ENCODE measurements at places on chromosomes 5 and 9.

GRCh38 chr9:106111039-106111730 is 416.8 kb downstream of the TMEM38B start:
- no peak for DNase-seq

GRCh38 chr5:154214371-154215106 is 24.0 kb downstream of the GALNT10 start:
- no peak for DNase-seq

- no peak for DNase-seq
Observed at GRCh38 chr5:50717651-50718050, 51.2 kb downstream of the PARP8 start.

DNA sequence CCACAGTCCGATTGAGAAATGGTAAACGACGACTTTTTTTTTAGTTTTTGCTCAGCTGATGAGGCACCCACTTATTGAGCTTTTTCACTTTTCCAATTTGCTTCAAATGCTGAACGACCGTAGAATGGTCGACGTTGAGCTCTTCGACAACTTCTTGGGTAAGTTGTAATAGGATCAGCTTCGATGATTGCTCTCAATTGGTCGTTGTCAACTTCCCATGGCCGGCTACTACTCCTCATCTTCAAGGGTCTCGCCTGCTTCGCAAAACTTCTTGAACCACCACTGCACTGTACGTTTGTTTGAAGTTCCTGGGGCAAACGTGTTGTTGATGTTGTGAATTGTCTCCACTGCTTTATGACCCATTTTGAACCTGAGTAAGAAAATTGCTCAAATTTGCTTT is 35.7 kb downstream of the NSD1 start:
- DNase-seq = no peak

GRCh38 chr5:175027390-175027789 is 303.0 kb downstream of the MSX2 start:
- DNase-seq = no peak

- peak; percentile 27 for DNase-seq
Observed at GRCh38 chr9:4796988-4797853, 4.5 kb downstream of the RCL1 start.

DNA sequence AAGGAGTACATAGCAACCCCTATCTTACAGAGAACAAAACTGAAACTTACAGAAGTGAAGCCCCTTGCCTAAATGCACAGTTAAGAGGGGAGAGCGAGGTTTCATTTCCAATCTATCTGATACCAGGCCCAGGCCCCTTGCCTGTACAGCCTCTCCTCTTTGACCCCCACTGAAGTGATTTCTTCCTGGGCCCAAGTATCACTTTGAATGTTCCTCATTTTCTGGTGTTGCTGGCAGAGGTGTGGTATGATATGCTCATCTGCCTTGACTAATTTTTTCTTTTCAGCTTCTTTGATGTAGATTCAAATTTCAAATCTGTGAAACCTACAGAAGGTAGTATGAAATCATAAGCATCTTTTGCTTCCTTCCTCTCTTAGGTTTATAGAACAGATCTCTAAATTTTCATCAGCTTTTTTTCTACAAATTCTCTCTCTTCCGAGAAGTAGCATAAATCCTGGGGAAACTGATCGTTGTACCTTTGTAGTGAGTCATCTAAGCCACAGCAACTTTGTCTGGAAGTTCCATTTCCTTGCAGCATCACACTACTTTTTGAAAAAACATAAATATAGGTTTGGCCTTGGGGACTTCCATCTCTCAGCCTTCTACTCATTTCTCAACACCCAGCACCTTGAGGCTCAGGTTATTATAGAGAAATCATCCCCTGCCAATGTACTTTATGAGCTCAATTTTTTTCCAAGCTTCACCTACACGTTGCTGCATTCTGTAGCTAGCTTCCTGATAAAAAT is 402.4 kb upstream of the PTGER4 start:
- DNase-seq = no peak

DNA sequence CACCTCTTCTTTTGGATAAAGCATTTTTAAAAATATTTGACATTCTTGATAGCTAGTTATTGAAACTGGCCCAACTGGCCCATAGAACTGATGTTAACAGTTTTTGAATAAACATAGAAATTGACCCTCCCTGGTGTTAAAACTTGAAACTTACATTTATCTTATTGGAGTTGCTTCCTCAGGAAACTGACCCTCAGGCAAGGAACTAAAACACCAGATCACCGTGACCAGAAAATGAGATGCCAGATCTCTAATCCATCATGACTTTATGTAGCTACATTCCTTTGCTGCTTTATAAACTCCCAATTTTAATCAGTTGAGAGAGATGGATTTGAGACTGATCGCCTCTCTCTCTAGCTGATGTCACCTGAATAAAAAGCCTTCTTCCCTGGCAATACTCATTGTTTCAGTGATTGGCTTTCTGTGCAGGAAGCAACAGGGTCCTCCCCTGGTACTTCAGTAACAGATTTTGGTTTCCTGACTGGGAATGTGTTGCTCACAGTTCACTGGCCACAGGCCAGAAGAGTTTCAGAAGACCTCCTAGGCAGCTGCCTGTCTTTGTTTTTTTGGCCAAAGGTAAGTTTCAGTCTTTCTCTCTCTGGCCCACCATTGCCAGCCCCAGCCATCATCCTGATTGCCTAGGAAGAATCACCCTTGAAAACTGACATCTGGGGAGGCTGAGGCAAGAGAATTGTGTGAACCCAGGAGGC is 212.4 kb downstream of the DTWD2 start:
- DNase-seq = no peak

- no peak for DNase-seq
Observed at GRCh38 chr9:122229485-122229837, 704 bp upstream of the LHX6 start.

DNA sequence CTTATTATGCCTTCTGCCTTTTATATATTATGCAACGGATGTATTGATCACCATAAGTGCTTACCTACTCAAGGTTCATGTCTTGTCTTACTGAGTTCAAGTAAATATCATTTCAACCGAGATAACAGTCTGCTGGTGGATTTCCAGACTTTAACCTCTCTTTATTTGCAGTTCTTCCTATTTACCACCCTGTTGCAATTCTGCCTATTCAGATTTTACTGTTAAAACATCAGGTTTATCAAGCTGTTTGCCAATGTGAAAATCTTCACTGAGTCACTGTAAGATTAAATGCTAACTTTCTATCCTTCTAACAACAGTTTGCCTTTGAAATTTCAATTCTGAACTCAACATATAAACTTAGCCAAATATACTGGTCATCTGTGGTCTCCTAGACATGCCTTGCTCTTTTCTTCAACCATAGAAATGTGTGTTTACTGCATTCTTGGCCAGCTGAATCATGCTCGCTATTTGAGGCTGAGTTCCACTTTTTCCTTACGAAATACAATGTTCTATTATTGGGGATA is 471.7 kb upstream of the RORB start:
- no peak for DNase-seq

DNA sequence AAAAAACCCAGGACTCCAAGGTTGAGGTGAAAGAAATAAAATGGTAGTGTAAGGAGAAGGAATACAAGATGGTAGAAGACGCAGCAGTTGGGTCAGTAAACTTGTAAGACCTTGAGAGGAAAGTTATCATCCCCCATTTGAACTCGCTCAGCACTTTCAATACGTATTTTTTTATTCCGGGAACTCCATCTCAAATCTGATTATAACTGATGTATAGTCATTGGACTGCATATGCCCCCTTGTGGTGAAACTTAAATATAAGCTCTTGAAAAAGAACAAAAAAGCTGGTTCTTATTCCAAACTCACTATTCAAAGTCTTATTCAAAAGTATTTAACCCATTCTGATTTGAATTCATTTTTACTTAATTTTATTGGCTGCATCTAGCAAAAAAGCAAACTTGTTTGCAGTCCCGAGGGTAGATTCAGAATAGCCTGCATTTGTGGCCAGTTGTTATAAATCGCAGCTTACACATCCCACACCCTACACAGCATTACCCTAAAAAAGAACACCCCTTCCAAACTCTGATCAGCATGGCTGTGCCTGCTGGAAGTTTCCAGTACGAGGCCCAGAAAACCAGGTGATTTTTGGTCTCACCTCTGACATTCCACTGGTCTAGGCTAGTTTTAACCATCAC is 118.0 kb downstream of the ESM1 start:
- peak; percentile 24 for DNase-seq

DNA sequence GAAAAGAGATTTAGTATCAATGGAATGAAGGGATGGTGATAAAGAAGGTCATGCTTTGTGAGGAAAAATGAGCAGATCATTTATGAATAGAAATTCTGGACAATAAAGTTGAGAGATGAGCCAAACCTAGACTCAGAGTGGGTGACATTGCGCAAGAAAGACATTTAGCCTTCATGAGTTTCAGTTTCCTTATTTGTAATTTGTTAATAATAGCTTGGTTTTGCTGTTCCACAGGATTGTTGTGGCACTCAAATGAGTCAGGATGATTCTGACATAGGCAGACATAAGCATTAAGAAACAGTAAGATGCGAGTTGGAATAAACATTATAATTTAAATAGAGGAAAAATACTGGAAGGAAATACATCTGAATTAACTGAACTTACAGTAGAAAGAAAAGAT is 34.8 kb downstream of the ITGA2 start:
- no peak for DNase-seq

- DNase-seq = no peak
Observed at GRCh38 chr9:14752271-14752670, 29.7 kb upstream of the CER1 start.

DNA sequence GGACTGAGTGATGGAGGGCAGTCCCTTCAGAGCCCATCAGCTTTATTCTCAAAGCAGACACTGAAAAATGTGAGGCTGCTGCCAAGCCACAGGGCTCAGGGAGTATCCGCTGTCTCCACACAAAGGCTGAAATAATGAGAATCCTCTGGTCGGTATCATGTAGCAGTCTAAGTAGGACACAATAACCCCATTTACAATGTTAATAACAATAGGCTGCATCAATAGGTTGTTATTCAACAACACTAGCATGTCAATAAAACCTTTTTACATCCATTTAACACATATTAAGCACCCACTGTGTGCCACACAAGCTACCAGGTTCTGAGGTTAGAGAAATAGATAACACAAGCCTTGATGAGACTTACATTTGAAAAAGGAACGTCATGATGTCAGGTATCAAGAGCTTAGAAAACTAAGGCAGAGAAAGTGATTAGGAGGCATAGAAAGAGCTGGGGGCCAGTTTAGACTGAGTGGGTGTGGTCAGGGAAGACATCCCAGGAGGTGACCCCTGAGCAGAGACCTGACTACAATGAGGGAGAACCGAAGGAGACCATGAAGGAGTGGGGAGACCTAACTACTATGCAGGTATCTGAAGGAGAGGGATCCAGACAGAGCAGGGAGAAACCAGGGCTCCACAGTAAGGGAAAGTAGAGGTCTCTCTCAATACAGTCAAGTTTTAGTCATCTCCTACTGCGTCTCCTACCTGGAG is 140.1 kb upstream of the GRIA1 start:
- DNase-seq = no peak

DNA sequence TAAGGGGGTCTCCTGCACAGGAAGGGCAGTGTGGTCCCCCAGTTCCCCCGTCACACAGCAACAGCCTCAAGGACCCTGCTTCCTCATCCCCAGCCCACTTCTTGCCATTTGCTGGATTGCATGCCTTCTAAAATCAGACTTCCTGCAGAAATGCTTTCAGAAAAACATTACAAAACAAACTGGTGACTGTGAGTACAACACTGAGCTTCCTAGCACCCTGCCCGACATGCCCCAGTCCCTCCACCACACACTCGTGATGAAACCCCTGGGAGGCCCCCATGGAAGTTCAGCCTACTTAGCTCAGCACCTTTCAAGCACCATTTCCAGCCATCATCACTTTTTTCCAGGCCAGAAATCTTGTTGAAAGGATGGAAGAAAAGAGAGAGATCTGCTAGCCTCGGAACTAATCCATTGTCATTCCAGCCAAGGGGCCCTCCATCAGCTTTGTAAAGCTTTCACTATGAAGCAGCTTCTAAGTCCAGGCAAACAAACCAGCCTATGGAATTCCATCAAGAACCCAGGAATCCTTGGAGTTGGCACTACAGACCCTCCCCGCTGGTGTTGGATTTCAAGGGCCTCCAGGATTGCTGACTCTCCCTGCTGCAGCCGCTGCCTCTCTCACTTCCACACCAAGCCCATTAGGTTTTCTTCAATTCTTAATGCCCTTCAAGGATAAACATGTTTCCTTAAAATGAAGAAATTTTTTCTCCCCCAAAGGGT is 114.6 kb downstream of the C5orf15 start:
- no peak for DNase-seq

DNA sequence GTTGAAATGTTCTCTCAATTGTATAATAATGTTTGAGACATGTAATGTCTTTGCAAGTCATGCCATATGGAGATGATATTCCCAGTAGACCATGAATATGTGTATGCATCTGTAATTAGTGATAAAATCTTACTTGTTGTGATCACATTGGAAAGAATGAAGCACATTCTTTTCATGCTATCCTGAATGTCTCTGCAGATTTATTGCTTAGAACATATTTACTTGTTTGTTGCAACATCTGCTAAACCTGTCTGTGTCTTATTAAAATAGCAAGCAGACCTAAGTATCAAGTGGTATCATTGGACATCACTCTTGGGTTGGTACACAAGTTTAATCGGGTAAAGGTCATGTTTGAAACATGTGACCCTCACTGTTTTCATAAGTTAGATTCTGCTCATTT is 265.5 kb upstream of the CD180 start:
- DNase-seq = no peak

- DNase-seq = no peak
Observed at GRCh38 chr9:83339435-83339834, 198.8 kb downstream of the FRMD3 start.

- DNase-seq = peak; percentile 44
Observed at GRCh38 chr5:17096952-17097695, 120.3 kb upstream of the BASP1 start.

Data from neuronal stem cell (in vitro differentiated cells).